ENCODE measurements at places on chromosomes 7 and 10.
A peak's percentile ranks its signal among the peaks of the same experiment; 100 is the strongest.

DNA sequence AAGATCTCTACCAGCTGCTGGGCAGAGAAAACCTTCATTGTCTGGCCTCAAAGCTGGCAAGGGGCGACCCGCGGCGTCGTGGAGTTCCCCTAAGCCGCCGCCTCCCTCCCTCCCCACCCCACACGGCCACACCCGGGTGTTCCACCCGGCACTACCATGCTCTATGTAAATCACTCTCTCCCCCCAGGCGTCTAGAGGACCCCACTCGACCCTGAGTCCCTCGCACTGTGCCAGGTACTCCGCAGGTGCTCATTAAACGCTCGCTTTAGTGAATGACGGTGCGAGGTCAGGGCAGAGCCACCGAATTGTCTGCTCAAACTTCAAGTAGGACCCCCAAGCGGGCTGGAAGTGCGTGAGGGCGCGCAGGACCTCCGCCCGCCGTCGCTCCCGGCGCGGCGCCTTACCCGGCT lies 628 bp downstream of the PARP12 start:
- no peak overlapping the region for H3K27ac ChIP-seq
- DNase-seq: no peak
- H3K4me3 ChIP-seq: peak overlapping the region; percentile 70
- H3K4me1 ChIP-seq: peaks cover 18% of the 10 kb centered on the region

DNA sequence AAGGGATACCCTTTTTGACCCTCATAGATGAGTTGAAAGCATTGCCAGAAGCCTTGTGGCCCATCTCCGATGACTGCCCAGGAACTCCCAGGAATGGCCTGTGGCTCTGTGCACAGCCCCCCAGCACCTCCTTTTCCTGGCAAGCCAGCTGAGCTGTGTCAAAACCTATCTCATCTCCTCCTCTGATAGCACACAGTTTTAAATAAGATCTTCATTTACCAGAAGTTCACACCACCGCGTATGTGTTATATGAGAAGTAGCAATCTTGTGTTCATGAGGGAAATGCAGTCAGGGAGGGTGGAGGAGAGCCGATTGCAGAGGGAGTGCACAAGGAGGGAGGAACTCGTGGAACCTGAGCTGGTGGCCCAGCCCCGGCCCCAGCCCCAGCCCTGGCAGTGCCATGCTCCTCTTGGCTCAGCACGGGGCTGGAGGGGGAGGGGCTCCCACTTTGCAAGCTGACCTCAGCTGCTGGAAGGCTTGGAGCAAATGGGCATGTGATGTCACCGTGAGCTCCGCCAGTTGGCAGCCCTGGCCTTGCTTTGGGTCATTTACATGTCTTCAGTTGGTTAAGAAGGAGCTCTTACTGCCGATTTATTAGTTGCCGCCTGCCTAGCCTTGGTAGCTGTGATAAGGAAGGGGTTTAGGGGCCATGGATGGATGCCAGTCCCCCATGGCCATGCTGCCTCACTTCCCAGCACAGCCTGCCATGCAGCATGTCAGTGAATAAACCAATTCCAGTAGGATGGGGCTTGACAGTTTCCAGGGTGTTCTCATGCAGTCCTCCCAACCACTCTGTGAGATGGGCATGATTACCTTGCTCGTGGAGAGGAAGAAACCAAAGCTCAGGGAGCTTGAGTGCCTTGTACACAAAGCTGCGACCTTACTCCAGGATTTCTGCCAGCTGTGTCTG lies 20.0 kb downstream of the UNC5B start:
- H3K36me3 ChIP-seq: peaks cover 4% of the 10 kb centered on the region
- H3K4me3 ChIP-seq: no peak overlapping the region
- H3K27me3 ChIP-seq: no peaks in the 10 kb centered on the region

GRCh38 chr10:124144536-124144935 lies 51.1 kb upstream of the CHST15 start:
- DNase-seq: no peak
- no peaks in the 10 kb centered on the region for H3K4me1 ChIP-seq
- H3K27ac ChIP-seq: no peak overlapping the region
- H3K27me3 ChIP-seq: no peaks in the 10 kb centered on the region
- no peak overlapping the region for H3K4me3 ChIP-seq

GRCh38 chr10:68047554-68048327 lies 27.3 kb downstream of the HERC4 start:
- no peak overlapping the region for H3K27ac ChIP-seq
- H3K4me1 ChIP-seq: no peaks in the 10 kb centered on the region

DNA sequence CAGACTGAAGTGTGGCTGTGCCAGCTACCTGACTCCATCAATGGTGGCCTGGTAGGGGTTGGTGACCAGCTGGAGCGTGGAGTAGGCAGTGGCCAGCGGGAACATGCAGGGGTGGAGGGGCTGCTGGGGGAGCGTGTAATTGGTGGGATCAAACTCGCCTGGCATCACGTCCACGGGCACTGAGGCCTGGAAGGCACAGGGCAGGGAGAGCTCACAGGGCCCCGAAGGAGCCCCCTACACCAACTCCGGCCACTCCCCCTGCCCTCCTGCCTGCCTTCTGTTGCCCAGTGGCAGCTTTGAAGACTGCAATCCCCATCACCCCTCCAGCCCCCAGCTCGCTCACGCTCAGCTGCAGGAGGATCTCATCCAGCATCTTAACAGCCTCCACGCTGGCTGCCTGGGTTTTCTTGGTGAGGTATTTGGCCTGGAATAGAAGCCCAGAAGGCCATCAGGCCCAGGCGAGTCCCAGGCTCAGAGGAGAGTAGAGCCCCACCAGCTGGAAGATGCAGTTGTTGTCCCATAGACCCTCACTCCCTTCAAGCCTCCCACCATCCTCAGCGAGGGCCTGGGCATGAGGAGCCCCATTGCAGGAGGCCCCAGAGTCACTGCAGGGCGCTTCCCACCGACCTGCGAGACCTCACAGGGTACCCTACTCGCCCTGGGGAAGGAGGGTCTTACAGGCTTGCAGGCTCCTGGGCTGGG lies 7.1 kb downstream of the POLD2 start:
- peak; percentile 41 for DNase-seq
- no peak overlapping the region for H3K27ac ChIP-seq
- H3K4me1 ChIP-seq: no peaks in the 10 kb centered on the region

DNA sequence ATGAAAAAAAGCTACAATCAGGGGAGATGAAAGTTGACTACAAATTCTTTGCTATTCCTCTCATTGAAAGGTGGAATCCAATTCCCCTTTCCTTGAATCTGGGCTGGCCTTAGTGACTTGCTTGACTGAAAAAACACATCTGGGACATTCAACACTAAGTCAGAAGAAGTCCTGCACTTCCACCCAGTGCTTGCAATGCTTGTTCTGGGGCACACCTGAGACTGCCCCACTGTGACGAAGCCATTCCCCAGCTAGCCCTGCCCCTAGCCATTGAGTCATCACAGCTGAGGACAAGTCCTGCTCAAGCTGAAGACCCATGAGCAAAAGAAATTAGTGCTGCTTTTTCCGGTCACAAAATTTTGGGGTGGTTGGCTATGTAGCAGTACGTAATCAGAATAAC lies 19.2 kb upstream of the GRID1 start:
- no peak overlapping the region for H3K27ac ChIP-seq
- H3K4me3 ChIP-seq: no peak overlapping the region
- DNase-seq: no peak
- H3K36me3 ChIP-seq: no peaks in the 10 kb centered on the region
- no peaks in the 10 kb centered on the region for H3K4me1 ChIP-seq

DNA sequence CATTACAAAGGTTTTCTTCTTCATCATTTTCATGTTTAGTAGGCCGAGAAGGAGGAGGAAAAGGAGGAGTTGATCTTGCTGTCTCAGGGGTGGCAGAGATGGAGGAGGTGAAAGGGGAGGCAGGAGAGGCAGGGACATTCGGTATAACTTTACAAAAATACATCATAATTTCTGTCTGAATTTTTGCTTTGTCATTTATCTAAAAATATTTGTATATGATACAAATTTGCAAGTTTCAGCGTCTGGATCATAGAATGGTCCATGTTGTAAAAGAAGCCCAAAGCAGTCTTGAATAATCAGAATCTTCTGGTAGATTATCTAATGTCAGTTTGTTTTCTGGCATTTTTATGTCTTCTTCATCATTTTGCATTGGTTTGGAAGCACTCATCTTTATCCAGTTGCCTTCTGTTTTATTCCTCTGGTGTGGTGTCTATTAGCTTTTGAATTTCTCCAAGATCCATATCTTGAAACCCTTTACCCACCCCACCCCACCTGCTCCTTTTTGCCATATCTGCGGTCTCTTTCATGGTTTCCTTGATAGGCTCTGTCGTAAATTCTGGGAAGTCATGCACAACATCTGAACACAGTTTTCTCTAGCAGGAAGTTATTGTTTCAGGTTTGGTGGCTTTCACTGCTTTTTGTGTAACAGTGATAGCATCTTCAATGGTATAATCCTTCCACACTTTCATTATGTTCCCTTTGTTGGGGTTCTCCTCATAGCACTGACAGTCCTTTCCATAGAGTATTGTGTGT lies 95.0 kb downstream of the ST7 start:
- H3K27ac ChIP-seq: peak overlapping the region; percentile 82
- H3K27me3 ChIP-seq: no peaks in the 10 kb centered on the region
- H3K4me1 ChIP-seq: peaks cover 38% of the 10 kb centered on the region
- DNase-seq: no peak
- H3K36me3 ChIP-seq: no peaks in the 10 kb centered on the region
- H3K4me3 ChIP-seq: no peak overlapping the region

GRCh38 chr7:36644625-36645422 lies 79.5 kb downstream of the AOAH start:
- no peaks in the 10 kb centered on the region for H3K4me1 ChIP-seq
- no peak overlapping the region for H3K27ac ChIP-seq
- no peak for DNase-seq
- H3K4me3 ChIP-seq: no peak overlapping the region
- H3K27me3 ChIP-seq: peaks cover 10% of the 10 kb centered on the region
- no peaks in the 10 kb centered on the region for H3K36me3 ChIP-seq

- no peaks in the 10 kb centered on the region for H3K4me1 ChIP-seq
- H3K27me3 ChIP-seq: peaks cover 18% of the 10 kb centered on the region
- H3K4me3 ChIP-seq: no peak overlapping the region
- H3K27ac ChIP-seq: no peak overlapping the region
- no peak for DNase-seq
Measured at GRCh38 chr7:45709168-45710042, 135.2 kb downstream of the ADCY1 start.

DNA sequence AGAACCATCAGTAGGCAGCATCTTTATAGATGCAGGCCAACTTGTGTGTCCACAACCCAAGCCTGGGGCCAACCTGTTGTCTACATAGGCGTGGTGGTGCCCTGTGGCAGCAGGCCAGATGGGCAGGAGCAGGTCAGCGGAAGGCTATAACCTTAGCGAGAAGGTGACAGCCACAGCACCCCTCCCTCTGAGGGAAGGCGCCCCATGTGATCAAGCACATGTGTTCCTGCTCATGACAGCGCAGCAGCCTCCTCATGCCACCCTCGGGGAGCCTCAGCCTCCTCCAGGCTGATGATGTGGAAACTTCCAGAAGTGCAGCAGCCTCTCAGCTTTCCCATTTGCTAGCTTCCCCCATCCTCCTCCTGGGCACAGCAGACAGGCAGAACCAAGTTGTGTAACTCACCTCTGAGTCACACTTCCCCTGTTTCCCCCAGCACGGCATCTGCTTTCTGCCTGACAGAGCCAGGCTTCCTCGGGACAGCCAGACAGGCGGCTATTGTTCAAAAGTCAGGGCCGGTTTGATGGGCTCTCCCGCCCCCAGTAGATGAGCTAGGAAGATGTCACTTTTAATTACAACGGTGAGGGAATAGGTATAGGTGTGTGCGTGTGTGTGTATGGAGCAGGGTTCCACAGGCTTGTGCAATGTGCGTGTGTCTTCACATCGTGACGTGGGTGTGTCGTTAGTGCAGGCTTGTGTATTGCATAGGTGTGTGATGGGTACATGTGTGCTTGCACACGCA lies 312.0 kb upstream of the ZMIZ1 start:
- peak overlapping the region; percentile 94 for H3K27ac ChIP-seq
- H3K4me1 ChIP-seq: peaks cover 37% of the 10 kb centered on the region
- DNase-seq: no peak
- H3K36me3 ChIP-seq: no peaks in the 10 kb centered on the region
- no peak overlapping the region for H3K4me3 ChIP-seq

DNA sequence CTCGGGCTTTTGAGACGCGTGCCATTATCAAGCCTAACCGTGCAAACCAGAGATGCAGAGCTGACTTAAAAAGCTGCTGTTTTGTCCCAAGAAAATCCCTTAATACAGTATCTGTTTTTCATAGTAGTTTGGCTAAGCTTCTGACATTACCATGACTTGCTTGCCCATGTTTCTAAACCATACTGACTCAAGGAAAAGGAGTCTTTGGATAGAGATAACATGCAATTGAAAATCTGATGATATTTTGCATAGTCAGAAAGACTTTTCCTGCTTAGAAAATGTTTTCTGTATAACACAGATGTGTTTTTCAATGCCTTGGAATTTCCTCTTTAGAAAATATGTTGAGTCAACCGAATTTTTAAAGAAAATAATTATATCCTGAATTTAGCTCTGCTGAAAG lies 21.5 kb upstream of the AKR1E2 start:
- peaks cover 30% of the 10 kb centered on the region for H3K4me1 ChIP-seq
- no peak for DNase-seq
- H3K27me3 ChIP-seq: no peaks in the 10 kb centered on the region
- no peaks in the 10 kb centered on the region for H3K36me3 ChIP-seq
- peak overlapping the region; percentile 13 for H3K27ac ChIP-seq

- no peak for DNase-seq
- H3K36me3 ChIP-seq: no peaks in the 10 kb centered on the region
- no peaks in the 10 kb centered on the region for H3K27me3 ChIP-seq
- H3K4me1 ChIP-seq: no peaks in the 10 kb centered on the region
Measured at GRCh38 chr10:24096281-24096680, 112.7 kb upstream of the KIAA1217 start.

DNA sequence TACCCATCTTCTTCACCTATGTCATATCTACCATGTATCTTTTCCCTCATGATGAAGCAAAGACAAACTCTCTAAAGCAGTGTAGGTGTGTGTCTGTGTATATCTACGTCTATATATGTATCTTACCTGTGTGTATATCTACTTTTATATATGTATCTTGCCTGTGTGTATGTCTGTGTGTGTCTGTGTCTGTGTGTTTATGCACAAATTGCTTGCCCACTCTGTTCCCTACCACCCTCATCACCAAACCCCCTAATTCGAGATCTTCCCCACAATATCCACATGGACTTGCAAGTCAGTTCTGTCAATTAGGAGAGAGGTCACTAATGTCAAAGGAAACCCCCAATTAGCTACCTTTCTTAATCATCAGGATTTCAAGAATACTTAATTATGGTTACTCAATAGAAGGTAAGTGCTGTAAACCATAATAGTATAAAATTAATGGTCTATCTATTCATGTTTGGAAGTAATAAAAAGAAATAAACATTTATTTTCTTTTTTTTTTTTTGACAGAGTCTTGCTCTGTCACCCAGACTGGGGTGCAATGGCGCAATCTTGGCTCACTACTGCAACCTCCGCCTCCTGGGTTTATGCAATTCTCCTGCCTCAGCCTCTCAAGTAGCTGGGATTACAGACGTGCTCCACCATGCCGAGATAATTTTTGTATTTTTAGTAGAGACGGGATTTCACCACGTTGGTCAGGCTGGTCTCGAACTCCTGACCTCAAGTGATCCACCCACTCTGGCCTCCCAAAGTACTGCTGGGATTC lies 43.6 kb downstream of the ANKRD61 start:
- no peak overlapping the region for H3K27ac ChIP-seq
- no peaks in the 10 kb centered on the region for H3K27me3 ChIP-seq
- H3K4me3 ChIP-seq: no peak overlapping the region
- no peaks in the 10 kb centered on the region for H3K36me3 ChIP-seq

- peaks cover 52% of the 10 kb centered on the region for H3K4me1 ChIP-seq
- no peak overlapping the region for H3K4me3 ChIP-seq
- peak overlapping the region; percentile 98 for H3K27ac ChIP-seq
- DNase-seq: no peak
Measured at GRCh38 chr10:13712837-13713581, 126.2 kb downstream of the PRPF18 start.
